Mammary epithelial cell (primary cell): ENCODE measurements at places on chromosomes 16 and 17. TPM values are rescaled to one million over a fixed set of nuclear protein-coding genes. Genes with fewer than 3 reads are reported as not detected.

The KRT36 gene
- not detected for polyA plus RNA-seq

The ALDH3A1 gene
- 6.9 TPM for polyA plus RNA-seq

The CFAP119 gene
- polyA plus RNA-seq = 7.6 TPM

The DNAJC7 gene
- polyA plus RNA-seq = 38.1 TPM

The CDK5RAP3 gene
- polyA plus RNA-seq = 70.6 TPM

The SAMD14 gene
- 0.05 TPM for polyA plus RNA-seq

The TMEM208 gene
- polyA plus RNA-seq = 62.9 TPM

The TAOK2 gene
- polyA plus RNA-seq = 16.2 TPM

The MPV17L gene
- polyA plus RNA-seq = 1.7 TPM
